Effector CD4-positive, alpha-beta T cell (primary cell): ENCODE measurements at places on chromosomes 11 and 22.

GRCh38 chr22:26753125-26753862 lies 95.9 kb downstream of the MIAT start:
- no peak for DNase-seq

DNA sequence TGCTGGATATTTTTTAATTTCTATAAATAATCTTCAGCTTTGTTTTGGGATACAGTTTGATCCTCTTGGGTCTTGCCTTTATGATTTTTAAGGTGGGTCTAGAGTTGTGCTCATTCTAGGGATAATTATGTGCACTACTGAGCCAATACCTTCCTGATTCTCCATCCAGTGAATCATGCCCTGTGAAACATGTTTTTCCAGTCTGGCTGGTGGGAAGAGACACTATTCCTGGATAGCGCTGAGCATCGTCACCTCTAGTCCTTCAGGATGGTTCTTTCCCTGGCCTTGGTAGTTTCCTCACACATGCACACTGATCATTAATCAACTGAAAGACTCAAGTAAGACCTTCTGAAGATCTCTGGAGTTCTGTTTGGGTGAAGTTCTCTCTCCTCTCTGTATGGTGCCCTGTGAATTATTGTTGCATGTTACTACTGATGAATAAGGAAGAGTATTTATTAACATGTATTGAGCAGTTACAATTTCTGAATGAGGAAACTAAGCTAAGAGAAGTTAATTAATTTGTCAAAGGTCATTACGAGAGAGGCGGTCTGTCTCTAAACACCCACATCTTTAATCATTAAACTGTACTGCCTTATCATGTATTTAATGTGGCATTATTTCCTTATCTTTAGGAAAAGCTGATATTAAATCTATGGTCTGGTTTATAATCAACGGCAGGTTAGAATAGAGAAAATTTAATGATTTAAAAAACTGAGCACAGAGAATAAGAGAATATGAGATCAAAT lies 39.1 kb upstream of the LIPT2 start:
- DNase-seq: no peak

DNA sequence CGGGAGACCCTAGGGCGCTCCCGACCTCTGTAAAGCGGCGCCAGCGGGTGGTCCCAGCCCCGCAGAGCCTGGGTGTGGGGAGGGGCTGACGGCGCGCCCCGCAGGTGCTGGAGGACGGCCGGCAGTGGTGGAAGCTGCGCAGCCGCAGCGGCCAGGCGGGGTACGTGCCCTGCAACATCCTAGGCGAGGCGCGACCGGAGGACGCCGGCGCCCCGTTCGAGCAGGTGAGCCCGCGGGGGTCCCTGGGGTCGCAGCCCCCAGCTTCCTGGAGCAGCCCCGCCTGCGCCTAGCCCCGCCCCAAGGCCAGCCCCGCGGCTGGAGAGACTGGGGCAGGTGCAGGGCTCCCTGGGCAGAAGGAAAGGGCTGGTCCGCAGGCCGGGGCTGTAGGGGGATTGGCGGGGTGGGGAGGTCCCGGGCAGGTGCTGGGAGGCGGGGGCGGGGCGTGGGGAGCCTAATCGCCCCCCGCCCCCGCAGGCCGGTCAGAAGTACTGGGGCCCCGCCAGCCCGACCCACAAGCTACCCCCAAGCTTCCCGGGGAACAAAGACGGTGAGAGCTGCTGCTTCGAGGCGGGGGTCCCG lies 19.7 kb downstream of the EPS8L2 start:
- no peak for DNase-seq

DNA sequence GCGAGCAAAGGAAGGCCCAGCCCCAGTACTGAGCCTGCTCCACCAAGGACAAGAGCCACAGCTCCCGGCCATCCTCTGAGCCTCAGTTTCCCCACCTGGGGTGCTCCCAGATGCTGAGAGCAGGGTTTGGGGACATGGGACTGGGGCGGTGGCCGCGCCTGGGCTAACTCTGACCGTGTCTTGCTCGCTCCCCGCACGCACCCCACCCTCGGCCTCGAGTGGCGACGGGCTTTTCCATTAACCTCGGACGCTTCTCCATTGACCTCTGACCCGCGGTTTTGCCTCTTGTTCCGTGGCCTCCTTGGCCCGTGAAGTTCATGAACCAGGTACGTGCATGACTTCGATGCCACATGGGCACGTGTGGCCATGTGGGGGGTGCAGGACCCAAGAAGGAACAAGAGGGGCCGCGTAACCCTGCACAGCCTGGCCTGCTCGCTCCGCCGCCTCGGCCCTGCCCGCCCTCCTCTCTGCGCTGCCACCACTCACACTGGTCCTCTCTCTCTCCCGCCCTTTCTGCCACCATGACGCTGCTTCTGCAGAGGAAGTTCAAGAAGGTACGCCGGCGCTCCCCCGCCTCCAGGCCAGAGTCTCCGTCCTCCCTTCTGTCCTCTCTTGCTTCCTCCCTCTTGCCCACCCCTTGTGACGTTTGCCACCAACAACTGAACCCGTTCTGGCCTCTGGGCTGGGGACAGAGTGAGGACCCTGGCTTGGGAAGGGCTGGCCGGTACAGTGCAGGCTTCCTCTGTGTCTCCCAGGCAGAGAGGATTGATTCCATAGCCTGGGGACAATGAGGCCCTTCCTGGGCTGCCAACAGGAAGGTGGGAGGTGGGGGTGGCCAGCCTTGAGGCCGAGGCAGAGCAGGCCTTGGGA lies 6.9 kb downstream of the TNNT3 start:
- no peak for DNase-seq

- DNase-seq: no peak
Observed at GRCh38 chr11:45409587-45409986, 123.4 kb upstream of the SYT13 start.

- DNase-seq: no peak
Observed at GRCh38 chr22:21796863-21797262, 61.3 kb upstream of the YPEL1 start.

DNA sequence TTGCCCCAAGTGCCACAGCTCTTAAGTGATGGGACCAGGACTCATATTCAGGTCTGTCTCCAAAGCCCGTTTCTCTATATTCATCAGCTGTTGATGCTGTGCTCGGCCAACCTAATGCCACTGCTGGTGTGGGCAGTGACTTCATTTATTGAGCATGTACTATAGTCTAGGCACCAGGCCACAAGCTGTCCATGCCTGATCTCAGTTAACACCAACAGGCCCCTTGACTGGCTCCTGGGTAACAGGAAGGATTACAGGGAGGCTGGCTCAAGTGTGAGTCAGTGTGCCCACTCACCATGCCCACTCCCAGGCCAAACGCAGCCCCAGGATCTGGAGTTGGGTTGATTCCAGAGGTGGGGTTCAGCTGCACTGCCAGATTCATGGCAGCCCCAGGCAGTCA lies 8.6 kb upstream of the CRYBB2 start:
- DNase-seq: no peak

DNA sequence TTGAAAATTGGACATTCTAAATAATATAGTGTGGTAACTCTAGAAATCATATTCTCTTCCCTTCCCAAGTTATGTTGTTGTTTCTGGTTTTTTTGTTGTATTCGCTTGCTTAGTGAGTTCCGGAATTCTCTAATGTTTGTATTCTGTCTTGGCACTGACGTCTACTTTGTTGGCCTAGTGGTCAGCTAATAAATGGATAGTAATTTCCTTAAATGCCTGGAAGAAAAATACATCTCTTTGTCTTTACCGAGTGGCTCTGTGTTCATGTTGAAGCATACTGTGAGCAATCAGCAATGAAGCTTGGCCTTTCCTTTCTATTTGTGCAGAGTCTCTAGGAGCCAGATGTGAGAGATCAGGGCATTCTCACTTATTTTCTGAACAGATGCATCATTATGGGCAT lies 1225.7 kb downstream of the JRKL start:
- DNase-seq: no peak

DNA sequence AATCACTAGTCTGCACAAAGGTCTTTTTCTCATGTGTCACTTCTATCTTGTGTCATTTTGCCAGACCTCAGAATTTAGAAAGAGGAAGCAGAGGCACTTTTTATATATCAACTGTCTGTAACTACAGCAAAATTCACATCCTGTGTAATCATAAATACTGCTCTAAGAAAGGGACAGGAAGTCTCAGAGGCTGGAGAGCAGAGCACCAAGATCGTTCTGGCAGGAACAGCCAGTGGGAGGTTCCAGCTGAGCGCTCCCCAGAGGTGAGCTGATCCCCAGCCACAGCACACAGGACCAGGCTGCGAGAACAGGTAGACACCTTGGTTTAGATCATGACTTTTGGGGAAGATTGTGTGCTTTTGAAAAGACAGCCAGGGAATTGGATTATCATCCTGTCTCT lies at the start of gene MS4A7:
TSS of gene MS4A7 (plus strand) at position 179 of the 400 bp plus-strand sequence. CDS start 4,610 bp downstream, outside the sequence.
- no peak for DNase-seq

DNA sequence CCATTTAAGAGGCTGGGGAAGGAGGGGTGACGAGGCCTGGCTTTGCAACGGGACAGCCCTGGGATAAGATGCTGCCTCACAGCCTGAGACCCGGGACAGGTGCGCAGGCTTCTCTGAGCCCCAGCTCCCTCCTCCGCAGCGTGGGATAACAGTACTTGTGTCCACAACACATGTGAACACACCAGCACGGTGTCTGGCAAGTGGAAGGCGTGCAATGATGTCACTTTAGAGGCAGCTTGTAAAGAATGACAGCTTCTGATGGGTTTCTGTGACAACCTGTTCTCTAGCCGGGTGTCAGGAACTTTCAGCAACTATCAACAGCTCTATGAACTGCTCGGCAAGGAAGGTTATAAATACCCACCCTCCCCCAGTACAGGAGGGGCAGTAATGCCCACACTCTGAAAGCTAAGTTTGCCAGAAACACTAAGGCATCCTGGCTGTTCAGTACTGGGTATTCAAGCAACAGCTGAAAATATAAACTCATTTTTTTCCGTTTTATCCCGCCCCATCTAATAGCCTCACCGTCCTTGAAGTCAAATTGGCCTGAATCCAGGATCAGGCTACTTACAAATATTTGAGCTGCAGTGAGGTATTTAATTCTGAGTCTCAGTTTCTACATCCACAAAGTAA lies 59.7 kb downstream of the MYH9 start:
- no peak for DNase-seq

- DNase-seq: no peak
Observed at GRCh38 chr11:27012234-27012921, 18.5 kb downstream of the FIBIN start.

DNA sequence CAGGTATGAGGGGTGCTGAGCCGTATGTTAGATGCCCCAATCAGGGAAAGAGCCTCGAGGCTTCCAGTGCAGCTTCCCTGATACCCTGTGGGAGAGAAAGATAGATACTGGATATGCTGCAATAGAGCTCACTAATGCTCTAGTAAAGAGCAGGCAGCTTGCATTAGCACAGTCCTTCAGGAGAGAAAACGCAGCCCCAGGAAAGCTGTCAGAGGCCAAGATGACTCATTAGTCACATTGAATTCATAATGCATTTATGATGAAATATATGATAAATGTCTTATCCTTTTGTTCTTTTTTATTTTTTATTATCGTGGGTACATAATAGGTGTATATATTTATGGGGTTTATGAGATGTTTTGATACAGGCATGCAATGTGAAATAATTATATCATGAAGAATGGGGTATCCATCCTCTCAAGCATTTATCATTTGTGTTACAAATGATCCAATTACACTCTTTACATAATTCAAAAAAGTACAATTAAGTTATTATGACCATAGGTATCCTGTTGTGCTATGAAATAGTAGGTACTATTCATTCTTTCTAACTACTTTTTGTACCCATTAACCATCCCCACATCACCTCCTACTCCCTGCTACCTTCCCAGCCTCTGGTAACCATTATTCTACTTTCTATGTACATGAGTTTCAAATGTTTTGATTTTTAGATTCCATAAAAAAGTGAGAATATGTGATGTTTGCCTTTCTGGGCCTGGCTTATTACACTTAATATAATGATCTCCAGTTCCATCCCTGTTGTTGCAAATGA lies 94.5 kb upstream of the TOP3B start:
- no peak for DNase-seq

DNA sequence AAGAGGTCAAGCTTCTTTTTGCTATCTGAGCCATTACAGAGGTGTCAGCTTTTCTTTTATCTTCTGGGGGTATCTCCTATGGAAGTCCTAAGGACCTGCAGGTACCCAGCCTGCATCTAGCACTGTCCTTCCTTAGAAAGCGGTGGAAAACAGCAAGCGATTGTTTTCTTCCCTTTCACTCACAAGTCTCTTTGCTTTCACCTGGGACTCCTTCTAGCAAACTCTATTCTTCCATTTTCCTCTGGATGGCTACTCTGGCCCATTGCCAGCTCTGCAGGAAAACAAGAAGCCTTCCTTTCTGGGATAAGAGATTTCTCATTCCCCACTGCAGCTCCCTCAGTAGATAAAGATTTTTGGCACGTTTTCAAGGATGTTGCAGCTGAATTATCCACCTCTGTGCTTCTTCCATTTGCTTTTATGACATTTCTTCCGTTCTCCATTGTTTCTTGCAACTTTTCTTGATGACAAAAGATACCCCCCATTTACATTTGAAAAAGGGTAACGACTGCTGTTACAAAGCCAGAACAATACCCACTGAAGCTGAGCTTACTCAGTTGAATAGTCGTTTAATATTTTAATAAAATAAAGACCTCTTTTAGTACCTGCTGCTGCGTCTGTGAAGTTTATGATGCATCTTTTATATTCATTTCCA lies 40.2 kb upstream of the BDNF start:
- no peak for DNase-seq

DNA sequence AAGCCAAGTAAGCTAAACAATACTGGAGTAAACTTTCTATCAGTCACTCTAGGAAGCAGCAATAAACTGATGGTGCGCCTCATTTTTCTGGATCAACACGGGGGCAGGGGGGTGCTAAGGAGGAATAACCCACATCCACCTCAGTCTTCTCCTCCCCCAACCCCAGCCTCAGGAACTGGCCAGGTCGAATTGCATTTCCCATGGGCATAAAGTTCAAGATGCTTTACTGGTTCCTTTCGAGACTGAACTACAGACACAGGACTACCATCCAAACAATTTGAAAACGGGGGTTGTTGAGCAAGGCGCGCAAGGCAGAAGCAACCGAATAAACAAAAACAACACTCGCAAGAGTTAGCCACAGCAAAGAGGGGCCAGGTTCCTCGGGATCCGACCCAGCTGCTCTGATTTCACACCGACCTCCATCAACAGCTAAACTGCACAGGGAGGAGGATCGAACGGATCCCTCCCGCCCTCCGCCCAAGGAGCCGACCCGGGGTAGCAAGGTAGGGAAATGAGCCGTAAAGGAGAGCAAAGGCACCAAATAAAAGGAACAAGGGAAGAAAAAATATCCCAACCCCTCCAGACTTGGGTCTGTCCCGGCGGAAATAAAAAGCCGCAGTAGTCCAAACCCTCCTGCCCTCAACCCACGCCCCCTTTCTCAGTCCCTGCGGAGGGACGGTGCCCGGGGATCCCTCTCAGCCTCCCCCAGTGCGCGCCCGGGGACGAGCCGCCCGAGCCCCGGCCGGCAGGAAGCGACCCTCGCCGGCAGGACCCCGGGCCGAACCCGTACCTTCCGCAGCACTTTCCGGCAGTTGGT lies 801 bp downstream of the SESN3 start:
- peak; percentile 7 for DNase-seq

DNA sequence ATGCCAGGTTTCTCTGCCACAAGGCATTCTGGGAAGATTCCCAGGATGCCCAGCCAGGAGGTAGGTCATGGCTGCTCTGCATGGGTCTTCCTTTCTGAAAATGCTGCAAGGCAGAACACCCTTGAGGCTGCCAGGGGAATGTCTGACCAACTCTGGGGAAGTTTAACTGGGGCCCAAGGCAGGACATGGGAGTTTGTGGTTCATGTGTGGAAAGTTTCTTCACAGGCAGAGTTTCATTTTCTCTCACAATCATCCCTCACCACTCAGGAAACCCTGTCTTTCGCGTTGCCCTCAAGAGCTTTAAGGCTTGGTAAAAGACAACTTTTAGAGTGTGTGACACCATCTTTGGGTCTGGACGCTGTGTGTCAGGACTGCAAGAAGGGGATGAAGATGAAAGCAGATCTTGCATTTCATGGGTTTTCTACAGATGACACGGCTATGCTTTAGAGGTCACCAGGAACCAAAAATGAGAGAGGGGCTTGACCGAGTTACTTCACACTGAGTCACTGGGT lies 133.5 kb downstream of the CD44 start:
- DNase-seq: no peak
